Testis (tissue), 5 donors: ENCODE measurements at places on chromosomes 13 and 19. TPM values are rescaled to one million over a fixed set of nuclear protein-coding genes. Genes with fewer than 3 reads are reported as not detected.

- no peaks in the 10 kb centered on the region for H3K27me3 ChIP-seq
- peaks cover 14% of the 10 kb centered on the region for H3K4me1 ChIP-seq
- peak within 1 kb of the TSS; percentile 74 for H3K4me3 ChIP-seq
- no peaks in the 10 kb centered on the region for H3K36me3 ChIP-seq
Observed at GRCh38 chr19:51368366-51369282, at the start of gene CLDND2. Gene CLDND2 (minus strand): TSS chr19:51369003. CDS start chr19:51368577, 426 bp downstream.

DNA sequence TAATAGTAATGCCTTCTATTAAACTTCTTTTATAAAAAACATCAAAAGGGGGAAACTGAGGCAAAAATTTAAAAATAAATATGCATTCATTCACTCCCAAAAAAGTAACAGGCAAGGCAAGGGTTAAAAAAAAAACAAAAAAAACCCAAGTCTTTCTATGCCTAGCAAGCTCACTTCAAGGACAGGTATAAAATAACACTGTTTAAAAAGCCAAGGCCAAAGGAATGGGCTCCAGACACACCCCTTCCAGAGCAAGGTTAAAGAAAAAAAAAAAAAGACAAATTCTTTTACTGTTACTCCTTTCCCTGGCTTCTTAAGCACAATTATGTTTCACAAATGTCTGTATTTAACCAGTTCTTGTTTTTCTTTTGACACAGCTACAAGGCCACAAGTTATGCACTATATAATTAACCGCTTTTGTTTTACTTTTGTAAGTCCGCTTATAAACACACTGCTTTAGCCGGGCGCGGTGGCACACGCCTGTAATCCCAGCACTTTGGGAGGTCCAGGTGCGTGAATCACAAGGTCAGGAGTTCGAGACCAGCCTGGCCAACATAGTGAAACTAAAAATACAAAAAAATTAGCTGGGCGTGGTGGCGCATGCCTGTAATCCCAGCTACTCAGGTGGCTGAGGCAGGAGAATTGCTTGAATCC lies 3.6 kb downstream of the SIGLEC11 start:
- H3K36me3 ChIP-seq = no peaks in the 10 kb centered on the region
- DNase-seq = no peak
- H3K27me3 ChIP-seq = no peaks in the 10 kb centered on the region
- peaks cover 30% of the 10 kb centered on the region for H3K4me1 ChIP-seq
- no peak overlapping the region for H3K27ac ChIP-seq

GRCh38 chr19:532561-533363 lies 1.2 kb downstream of the CDC34 start:
- peak overlapping the region; percentile 98 for H3K4me3 ChIP-seq
- peaks cover 13% of the 10 kb centered on the region for H3K4me1 ChIP-seq
- DNase-seq = peak; percentile 67
- no peaks in the 10 kb centered on the region for H3K27me3 ChIP-seq
- H3K36me3 ChIP-seq = no peaks in the 10 kb centered on the region
- H3K27ac ChIP-seq = peak overlapping the region; percentile 95

The WDR83 gene
- 15.8 TPM for total RNA-seq

The PRODH2 gene
- total RNA-seq = 1.3 TPM
